ENCODE measurements at places on chromosomes 5 and 9.

DNA sequence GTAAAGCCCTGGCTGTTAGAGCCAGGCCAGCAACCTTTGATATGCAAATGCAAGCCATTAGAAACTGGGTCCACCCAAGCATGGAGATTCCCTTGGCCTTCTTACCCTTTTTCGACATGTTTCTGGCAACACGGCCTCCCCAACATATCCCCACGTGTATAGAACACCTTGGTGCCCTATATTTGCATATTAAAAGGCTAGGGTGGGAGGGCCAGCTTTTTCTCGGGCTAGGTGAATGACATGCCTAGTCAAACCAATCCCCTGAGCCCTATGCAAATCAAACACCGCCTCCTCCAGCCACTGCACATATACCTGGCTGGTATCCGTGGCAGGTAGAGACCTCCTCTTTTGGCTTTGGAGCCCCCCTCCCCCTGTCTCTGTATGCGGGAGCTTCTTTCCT is 55.6 kb upstream of the ZFR start:
- DNase-seq, result no peak

GRCh38 chr5:145483212-145483611 is 351.9 kb downstream of the PRELID2 start:
- DNase-seq, result no peak

- DNase-seq, result no peak
Observed at GRCh38 chr9:83027153-83027891, 35.6 kb downstream of the RASEF start.

DNA sequence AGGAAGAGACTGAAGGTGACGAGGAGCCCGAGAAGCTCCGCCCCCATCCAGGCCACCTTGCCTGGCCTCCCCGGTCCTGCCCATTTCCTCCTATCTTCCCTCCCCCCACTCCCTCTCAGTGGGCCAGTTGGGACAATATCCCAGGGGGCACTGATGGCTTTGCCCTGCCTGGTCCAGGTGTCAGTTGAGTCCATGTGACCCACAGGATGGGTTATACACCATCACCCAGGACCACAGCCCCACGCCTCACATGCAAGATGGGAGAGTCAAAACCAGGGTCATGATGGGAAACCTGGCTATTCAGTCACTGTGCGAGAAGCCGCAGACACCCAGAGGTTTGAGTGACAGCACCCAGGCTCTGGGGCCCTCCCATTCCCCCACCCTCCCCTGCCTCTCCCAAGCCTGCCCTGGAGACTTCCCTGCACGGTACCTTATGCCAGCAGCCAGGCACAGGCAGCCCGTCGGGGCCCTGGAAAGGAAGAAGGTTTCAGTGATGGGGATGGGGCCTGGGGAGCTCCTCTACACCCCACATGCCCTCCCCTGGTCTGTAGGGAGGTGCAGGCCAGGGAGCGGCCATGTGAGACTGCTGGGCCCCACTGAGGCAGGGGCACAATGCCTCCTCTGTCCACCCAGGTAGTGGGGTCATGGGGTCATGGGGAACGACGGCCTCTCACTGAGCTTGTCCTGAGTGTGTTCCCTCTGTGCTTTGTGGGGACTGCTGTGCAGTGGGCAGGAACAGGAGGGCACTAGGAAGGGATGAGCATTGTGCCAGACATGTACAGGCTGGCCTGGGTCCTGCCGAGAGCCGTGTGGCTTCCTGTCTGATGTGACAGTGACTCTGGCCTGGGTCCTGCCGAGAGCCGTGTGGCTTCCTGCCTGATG is 6.3 kb upstream of the PHYKPL start:
- DNase-seq, result peak; percentile 60

DNA sequence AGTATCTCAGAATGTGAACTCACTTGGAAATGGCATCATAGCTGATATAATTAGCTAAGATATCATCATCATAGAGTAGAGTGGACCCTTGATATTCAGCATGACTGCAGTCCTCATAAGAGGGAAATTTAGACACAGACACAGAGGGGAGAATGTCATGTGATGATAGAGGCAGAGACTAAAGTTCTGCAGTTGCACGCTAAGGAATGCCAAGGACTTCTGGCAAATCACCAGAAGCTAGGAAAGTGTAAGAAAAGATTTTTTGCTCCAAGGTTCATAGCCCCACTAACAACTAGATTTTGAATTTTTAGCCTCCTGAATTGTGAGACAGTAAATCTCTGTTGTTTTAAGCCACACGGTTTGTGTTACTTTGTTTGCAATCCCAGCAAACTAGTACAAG is 612.6 kb upstream of the ST8SIA4 start:
- DNase-seq, result no peak

GRCh38 chr9:69933445-69933844 is 110.2 kb upstream of the MAMDC2 start:
- no peak for DNase-seq

- DNase-seq, result no peak
Observed at GRCh38 chr9:117662651-117663050, 41.6 kb upstream of the TLR4 start.

Data from stimulated activated CD8-positive, alpha-beta memory T cell treated with anti-CD3 and anti-CD28 coated beads, Interleukin-4, amount 100 ng/mL, for 48 hours (primary cell).